Motor neuron (in vitro differentiated cells): ENCODE measurements at places on chromosomes 5 and 9.

GRCh38 chr9:98894171-98894570, 49.5 kb upstream of the COL15A1 start:
- no peak for ATAC-seq

- ATAC-seq = no peak
Measured at GRCh38 chr9:114176624-114177291, 21.4 kb downstream of the COL27A1 start.

DNA sequence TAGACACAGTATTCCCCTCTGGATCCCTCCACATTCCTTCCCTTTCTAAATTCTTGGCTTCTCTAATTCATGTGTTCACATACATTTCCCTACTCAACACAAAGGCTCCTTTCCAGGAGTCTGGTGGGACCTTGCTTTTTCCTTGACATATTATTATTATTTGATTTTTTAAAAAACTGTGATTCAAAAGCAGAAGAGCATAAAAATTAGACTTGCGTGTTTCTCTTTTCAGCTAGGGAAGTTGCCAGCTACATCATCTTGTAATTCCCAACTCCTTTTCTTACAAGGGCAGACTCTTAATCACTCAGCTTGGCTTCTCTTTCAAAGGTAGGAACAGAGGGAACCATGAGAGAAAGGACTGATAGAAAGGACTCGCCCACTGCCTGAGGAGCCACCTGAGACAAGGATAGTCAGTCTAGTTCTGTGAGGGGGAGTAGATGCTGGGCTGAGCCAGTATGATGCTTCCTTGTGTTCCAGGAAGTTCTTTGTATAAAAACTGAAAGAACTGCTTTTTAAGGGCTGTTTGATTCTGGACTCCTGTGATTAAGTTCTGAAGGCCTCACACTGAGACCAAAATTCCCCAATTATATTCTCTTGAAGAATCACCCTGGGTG, 51.0 kb upstream of the DPYSL3 start:
- no peak for ATAC-seq

DNA sequence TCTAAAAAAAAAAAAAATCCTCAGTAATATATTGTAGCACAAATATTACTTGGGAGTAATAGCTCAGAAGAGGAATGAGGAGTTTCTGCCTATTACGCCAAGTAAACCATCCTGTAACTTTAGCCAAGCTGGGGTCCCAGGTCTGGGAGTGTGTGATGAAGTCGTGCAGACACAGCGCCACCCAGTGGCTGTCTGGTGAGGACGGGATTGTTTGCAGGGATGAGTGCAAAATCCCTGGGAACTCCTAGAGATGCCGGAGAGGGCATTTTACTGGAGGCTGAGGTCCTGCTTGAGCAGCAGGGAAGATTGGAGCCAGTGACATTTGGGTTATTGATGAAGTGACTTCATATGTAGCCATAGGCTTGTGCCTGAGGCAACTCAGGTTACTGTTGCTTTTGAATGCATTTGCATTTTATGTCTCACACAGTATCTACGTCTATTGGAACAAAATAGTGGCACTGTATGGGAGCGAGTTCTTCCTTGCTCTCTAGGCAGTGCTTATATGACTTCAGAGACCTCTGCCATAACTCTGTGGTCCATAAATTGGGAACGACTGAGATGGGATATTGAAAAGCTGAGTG, 72.8 kb downstream of the PSAT1 start:
- peak; percentile 48 for ATAC-seq

DNA sequence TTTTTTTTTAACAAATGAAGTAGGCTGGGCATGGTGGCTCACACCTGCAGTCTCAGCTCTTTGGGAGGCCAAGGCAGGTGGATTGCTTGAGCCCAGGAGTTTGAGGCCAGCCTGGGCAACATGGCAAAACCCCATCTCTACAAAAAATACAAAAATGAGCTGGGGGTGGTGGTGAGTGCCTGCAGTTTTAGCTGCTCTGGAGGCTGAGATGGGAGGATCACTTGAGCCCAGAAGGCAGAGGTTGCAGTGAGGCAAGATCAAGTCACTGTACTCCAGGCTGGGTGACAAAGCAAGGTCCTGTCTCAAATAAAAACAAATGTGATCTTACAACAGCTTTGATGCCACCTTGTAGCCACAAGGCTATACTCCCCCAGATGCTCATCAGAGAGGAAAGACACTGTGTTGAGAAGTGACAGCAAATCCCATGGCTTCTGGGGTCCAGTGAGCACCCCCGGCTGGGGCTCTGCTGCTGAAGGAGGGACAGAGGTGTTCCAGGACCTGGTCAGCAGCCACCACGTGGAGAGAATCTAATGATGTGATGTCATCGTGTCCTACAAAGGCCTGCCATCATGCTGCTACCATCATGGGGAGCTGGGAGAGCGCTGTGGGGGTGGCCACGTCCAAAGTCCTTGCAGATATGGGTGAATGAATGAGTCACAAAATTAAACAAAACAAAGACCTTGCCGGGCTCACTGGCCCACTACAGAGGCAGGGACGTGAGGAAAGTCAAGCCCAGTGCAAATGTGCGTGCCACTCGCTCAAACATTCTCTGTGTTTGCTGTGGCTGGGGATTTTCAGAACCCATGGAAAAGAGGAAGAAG, 60.7 kb downstream of the PRRT1B start:
- no peak for ATAC-seq

GRCh38 chr5:10432059-10433008, 9.3 kb upstream of the ROPN1L start:
- ATAC-seq = no peak
